ENCODE measurements at places on chromosomes 12 and 14. TPM values are rescaled to one million over a fixed set of nuclear protein-coding genes. Genes with fewer than 3 reads are reported as not detected.

The DLK1 gene
- 25.2 TPM for polyA plus RNA-seq

The RPS6KA5 gene
- polyA plus RNA-seq, result 8.6 TPM

GRCh38 chr14:54094765-54095164 is 138.1 kb upstream of the BMP4 start:
- no peak overlapping the region for H3K4me3 ChIP-seq
- no peaks in the 10 kb centered on the region for H3K27me3 ChIP-seq
- H3K4me1 ChIP-seq, result no peaks in the 10 kb centered on the region
- DNase-seq, result no peak
- H3K27ac ChIP-seq, result no peak overlapping the region

- no peak overlapping the region for H3K27ac ChIP-seq
- H3K36me3 ChIP-seq, result no peaks in the 10 kb centered on the region
- H3K4me3 ChIP-seq, result no peak overlapping the region
- H3K27me3 ChIP-seq, result peaks cover 12% of the 10 kb centered on the region
Observed at GRCh38 chr12:112879191-112879705, 27.5 kb upstream of the OAS1 start.

- H3K36me3 ChIP-seq, result peaks cover 62% of the 10 kb centered on the region
- H3K4me3 ChIP-seq, result no peak overlapping the region
- no peak for DNase-seq
- peaks cover 14% of the 10 kb centered on the region for H3K4me1 ChIP-seq
Observed at GRCh38 chr12:49098035-49098451, 3.4 kb upstream of the DHH start.

The C1S gene
- polyA plus RNA-seq, result 80.5 TPM

The B4GALNT3 gene
- 5.9 TPM for polyA plus RNA-seq

GRCh38 chr14:96167224-96168148 is 37.2 kb upstream of the BDKRB2 start:
- H3K4me1 ChIP-seq, result peaks cover 21% of the 10 kb centered on the region
- no peaks in the 10 kb centered on the region for H3K27me3 ChIP-seq
- peak overlapping the region; percentile 35 for H3K27ac ChIP-seq
- H3K4me3 ChIP-seq, result no peak overlapping the region

The C1QL4 gene
- polyA plus RNA-seq, result 0.01 TPM

The TNS2 gene
- 43.5 TPM for polyA plus RNA-seq

GRCh38 chr12:16613199-16613598 is 7.2 kb upstream of the LMO3 start:
- no peaks in the 10 kb centered on the region for H3K4me1 ChIP-seq
- H3K4me3 ChIP-seq, result no peak overlapping the region
- H3K27ac ChIP-seq, result no peak overlapping the region
- no peaks in the 10 kb centered on the region for H3K36me3 ChIP-seq

GRCh38 chr14:105168979-105169507 is 467 bp upstream of the JAG2 start:
- H3K36me3 ChIP-seq, result no peaks in the 10 kb centered on the region
- no peak overlapping the region for H3K27ac ChIP-seq
- H3K4me3 ChIP-seq, result no peak overlapping the region

DNA sequence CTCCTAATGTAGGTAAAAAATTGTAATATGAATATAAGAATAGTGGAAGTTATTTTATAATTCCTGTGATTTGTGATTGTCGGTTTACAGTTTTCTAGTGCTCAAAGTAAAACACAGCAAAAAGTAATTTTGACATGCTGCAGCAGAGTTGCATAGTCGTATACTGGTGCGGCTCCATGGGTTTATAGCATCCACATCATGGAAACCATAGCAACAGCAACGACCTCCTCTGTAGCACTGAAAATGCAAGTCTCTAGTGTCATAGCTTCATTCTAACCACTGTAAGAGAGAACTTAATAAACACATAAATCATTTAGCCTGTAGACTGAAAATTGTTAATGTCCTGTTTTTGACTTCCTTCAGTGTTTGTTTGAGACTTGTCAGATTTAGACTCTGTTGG is 574.3 kb downstream of the KCNH5 start:
- H3K4me1 ChIP-seq, result no peaks in the 10 kb centered on the region
- no peak for DNase-seq
- H3K27ac ChIP-seq, result no peak overlapping the region

The TMPRSS12 gene
- 0.01 TPM for polyA plus RNA-seq

- no peaks in the 10 kb centered on the region for H3K36me3 ChIP-seq
- H3K4me1 ChIP-seq, result no peaks in the 10 kb centered on the region
- no peak for DNase-seq
- no peak overlapping the region for H3K27ac ChIP-seq
- no peaks in the 10 kb centered on the region for H3K27me3 ChIP-seq
Observed at GRCh38 chr14:74934041-74934440, 11.0 kb upstream of the RPS6KL1 start.

- H3K27me3 ChIP-seq, result peaks cover 6% of the 10 kb centered on the region
- peak; percentile 40 for DNase-seq
- H3K4me1 ChIP-seq, result peaks cover 23% of the 10 kb centered on the region
- peaks cover 25% of the 10 kb centered on the region for H3K36me3 ChIP-seq
- peak overlapping the region; percentile 92 for H3K27ac ChIP-seq
- H3K4me3 ChIP-seq, result peak overlapping the region; percentile 89
Observed at GRCh38 chr12:46371718-46372543, 642 bp downstream of the SLC38A2 start.

DNA sequence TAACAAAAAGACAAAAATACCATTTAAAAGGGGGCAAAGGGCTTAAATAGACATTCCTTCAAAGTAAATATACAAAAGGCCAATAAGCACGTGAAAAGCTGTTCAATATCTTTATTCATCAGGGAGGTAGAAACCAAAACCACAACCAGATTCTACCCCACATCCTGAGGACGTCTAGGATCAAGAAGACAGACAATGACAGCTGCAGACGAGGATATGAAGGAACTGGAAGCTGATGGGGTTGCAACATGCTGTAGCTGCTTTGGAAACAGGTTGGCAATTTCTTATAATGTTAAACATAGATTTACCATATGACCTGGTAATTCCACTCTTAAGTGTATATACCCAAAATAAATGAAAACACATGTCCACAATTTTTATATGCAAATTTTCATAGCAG is 85.1 kb upstream of the C14orf180 start:
- no peak for DNase-seq
- no peak overlapping the region for H3K27ac ChIP-seq
- H3K4me3 ChIP-seq, result no peak overlapping the region
- H3K36me3 ChIP-seq, result no peaks in the 10 kb centered on the region

DNA sequence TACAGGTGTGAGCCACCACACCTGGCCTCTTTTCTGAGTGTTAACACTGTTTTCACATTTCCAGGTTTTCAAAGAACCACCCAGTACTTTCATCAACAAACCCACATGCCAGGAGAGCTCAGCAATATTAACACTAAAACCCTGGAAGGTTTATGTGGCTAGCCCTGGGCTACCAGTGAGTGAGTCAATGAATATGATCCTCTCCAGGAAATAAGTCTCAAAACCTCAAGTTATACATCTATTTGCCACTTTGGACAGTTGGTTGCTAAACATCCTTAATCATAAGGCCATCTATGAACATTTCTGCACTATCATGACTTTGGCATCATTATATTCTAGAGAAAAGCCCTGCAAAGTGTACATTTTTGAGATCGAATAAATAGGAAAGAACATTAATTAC is 6.3 kb upstream of the CDKL1 start:
- no peak for DNase-seq
- H3K36me3 ChIP-seq, result no peaks in the 10 kb centered on the region
- no peaks in the 10 kb centered on the region for H3K27me3 ChIP-seq

GRCh38 chr12:90939382-90939781 is 15.6 kb downstream of the CCER1 start:
- H3K4me3 ChIP-seq, result no peak overlapping the region
- no peak overlapping the region for H3K27ac ChIP-seq
- H3K27me3 ChIP-seq, result no peaks in the 10 kb centered on the region
- no peaks in the 10 kb centered on the region for H3K36me3 ChIP-seq
- DNase-seq, result no peak

The ZCRB1 gene
- 42.5 TPM for polyA plus RNA-seq

- DNase-seq, result peak; percentile 3
- H3K27ac ChIP-seq, result peak overlapping the region; percentile 11
- H3K27me3 ChIP-seq, result peaks cover 19% of the 10 kb centered on the region
- H3K4me3 ChIP-seq, result peak overlapping the region; percentile 58
Observed at GRCh38 chr14:88791629-88792472, 902 bp downstream of the EML5 start.

The FAM186B gene
- 0.91 TPM for polyA plus RNA-seq

The PYGL gene
- 8.0 TPM for polyA plus RNA-seq
